Jurkat, Clone E6-1 (cell line): ENCODE measurements at places on chromosomes 12 and 14.

DNA sequence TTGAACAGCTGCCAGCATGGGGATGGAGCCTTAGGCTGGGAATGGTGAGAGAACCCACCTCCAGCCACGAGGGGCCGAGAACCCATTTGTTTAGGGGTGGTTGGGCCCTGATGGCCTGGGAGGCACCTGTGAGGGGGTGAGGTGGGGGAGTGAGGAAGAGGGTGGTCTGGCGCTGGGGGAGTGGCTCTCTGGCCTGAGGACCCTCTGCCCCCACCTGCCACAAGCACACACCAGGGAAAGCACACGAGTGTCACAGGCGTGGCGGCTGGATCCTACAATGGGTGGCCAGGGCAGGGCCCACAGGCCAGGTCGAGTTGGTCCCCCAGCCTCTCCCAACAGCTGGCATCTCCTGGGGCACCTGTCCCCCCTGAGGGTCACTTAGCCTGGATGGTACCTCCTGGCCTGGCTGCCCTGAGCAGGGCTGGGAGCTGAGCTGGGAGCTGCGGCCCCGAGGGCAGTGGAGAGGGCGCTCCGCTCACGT, 340.5 kb downstream of the TMEM121 start:
- DNase-seq: no peak

- DNase-seq: no peak
Measured at GRCh38 chr14:95234426-95234825, 77.1 kb upstream of the DICER1 start.

GRCh38 chr12:114924946-114925475, 241.0 kb upstream of the TBX3 start:
- DNase-seq: no peak

- no peak for DNase-seq
Measured at GRCh38 chr12:99370421-99371138, 277.0 kb upstream of the GARIN6 start.

- no peak for DNase-seq
Measured at GRCh38 chr12:50032854-50033581, 7.7 kb upstream of the RACGAP1 start.

DNA sequence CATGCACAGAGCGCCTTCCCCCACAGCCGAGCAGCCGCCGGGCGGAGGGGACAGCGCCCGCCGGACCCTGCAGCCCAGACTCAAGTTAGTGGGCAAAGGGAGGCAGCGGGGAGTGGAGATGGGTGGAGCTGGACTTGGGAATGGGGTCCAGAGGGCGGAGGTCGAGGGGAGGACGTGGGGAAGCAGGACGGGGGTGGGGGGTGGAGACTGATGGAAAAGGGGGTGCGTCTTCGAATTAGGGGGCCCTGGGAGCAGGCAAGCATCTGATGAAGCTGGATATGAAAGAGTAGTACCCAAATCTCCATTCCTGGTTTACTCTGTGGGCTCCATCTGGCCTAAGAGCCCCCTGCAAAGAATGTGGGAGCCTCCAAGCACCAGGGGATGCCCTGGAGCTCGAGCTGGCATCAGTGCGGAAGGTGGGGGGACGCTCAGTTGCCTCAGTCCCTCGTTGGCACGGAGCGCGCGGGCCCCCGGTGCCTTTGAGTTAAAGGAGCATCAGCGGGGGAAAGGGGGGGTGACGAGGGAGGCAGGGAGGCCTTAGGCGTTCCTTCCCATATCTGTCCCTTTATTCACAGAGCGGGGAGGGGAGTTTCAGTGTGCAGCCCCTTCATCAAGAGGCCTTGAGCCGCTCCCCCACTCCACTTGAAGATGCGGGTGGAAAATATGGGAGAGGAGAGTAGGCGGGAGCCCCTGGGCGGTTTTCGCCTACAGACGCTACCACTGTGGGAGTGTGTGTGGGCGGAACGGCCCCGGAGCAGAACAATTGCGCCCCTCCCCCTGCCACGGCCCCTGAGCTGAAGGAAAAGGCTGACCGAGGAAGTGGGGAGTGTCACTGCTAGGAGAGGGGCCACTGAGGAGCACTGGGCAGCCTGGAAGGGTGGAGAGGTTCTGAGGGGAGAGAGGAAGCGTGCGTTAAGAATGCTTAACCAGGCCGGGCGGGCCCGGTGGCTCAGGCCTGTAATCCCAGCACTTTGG, 644 bp downstream of the NAB2 start:
- no peak for DNase-seq

GRCh38 chr12:9751204-9752144, 9.2 kb downstream of the CD69 start:
- no peak for DNase-seq

GRCh38 chr12:81539279-81539678, 219.9 kb downstream of the PPFIA2 start:
- no peak for DNase-seq

DNA sequence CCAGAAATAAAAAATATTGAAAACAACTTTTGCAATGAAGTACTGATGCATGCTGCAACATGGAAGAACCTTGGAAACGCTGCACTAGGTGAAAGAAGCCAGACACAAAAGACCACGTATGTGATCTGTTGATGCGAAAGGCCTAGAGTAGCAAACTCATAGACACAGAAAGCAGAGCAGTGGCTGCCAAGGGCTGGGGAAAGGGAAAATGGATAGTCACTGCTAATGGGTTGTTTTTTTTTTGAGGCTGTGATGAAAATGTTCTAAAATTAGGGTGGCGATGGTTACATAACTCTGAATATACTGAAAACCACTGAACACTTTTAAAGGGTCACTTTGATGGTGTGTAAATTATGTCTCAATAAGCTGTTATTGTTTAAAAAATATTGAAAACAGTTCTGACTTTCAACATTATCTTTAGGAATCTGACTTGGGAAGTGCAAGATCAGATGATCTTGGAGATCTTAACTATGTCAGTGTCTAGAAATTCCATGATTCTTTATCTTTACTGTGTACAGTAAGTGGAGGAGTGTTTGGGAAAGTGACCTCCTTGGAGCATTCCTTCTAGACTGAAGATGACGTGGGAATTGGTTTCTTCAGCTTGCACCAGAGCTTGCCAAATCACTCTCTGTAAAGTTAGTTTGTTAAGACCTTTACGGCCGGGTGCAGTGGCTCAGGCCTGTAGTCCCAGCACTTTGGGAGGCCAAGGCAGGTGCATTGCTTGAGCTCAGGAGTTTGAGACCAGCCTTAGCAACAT, 12.4 kb downstream of the MLXIP start:
- DNase-seq: no peak

DNA sequence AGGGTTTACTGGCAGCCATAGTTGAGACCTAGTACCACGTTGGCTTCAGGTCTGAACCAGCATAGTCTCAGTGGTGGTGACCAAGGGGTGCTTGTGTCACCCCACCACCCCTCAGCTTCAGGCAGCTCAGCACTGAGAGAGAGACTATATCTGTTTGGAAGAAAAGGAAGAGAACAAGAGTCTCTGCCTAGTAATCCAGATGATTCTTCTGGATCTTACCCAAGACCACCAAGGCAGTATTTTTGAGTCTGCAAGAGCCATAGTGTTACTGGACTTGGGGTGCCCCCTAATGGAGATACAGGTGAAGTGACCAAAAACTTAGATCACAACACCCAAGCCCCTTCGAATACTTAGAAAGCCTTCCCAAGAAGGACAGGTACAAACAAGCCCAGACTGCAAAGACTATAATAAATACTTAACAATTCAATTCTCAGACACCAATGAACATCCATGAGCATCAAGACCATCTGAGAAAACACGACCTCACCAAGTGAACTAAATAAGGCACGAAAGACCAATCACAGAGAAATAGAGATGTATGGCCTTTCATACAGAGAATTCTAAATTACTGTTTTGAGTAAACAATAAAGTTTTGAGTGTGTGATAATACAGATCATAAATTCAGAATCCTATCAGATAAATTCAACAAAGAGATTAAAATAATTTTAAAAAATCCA, 107.0 kb downstream of the HELB start:
- DNase-seq: peak; percentile 57

GRCh38 chr12:91177381-91177780, 5.2 kb downstream of the DCN start:
- no peak for DNase-seq

GRCh38 chr12:108955225-108955835, 65.5 kb downstream of the SVOP start:
- DNase-seq: no peak

GRCh38 chr12:92108651-92109050, 37.0 kb downstream of the BTG1 start:
- no peak for DNase-seq

DNA sequence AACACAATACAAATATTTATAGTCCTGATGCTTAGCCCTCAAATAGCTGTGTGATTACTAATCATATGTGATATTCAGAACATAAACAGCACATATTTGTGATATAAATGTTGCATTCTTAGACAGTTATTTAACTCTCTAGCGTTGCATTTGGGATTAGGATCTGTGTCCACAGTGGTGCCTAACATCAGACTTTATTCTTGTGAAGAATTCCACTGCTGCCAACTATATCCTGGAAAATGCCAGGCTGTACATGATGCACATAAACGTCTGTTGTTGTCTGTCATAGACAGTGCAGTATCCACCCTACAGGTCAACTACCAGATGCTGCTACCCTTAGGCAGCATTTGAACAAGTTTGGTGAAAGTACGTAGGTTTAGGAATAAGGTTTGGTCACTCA, 39.0 kb downstream of the SLC38A4 start:
- DNase-seq: no peak

DNA sequence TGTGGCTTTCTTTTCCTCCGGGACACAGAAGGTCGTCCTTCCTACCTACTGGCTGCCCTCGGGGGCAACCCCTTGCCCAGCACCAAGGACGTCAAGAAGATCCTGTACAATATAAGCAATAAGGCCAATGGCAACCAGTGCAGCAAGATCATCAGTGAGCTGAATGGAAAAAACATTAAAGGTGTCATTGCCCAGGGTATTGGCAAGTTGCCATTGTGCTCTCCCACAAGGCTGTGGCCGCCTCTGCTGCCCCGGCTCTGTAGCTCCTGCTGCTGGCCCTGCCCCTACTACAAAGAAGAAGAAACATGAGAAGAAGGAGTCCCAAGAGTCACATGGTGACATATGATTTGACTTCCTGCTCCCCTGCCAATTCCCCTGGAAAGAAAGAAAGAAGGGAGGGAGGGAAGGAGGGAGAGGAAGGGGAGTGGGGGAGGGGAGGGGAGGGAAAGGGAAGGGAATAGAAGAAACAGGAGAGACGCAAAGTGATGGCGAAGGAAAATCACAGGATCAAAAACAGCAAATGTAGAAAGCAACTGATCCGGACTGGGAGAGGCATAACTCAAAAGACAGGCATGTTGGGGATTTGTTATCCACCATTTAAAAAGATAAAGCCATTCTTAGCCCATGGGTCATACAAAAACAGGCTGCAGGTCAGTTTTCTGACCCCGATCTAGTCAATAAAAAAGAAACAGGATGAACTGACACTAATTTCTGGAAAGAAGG, 61.3 kb upstream of the RESF1 start:
- DNase-seq: no peak

DNA sequence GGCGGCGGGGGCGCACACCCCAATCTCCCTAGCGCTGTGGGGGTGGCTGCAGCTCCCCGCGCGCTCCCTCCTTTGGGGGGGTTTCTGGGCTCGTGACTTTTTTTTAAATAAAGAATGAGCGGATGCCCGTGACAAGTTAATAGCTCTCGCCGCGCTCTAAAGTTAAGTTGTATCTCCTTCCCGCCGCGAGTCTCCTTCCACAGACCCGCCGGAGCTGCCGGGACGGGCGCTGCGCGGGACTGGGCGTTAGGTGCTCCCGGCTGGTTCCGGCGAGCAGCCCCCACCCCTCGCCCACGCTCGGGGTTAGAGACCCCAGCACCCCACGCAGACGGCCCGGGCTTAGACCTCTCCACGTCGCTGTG, 82.6 kb upstream of the HMGA2 start:
- DNase-seq: no peak

DNA sequence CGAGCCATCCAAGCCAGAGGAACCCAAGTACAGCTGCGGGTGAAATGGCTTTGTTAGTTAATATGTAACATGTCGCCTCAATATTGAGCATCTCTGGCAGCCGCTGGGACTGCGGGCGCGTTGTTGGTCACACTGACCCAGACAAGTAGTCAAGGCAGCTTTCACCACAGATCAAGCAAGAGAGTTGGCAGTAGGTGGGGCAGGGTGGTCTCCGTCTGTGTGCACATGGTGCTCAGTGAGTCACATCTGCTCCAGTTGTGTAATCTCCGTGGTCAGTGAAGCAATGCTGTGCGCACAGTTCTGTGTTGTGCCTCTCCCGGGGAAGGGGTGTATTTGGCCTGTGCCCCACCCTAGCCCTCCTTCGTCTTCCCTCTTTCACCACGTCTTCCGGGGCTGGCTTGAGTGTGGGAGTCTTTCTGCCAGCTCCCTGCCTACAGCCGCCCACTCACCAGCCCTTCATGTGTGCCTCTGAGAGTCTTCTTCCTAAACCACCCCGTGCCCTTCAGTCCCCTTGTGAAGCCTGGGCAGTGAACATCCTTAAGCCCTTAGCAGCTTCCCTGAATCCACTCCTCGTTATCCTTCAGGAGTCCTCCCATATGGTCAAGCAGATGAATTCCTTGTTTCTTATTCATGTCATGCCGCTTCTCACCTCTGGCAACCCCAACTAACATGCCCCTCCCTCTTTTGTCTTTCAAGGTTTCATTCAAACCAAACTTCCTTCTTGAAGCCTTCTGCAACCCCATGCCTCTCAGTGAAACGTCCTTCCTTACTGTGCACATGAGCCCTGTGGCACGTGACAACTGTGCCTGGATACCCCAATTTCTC, 242.1 kb downstream of the CACNA1C start:
- DNase-seq: no peak

DNA sequence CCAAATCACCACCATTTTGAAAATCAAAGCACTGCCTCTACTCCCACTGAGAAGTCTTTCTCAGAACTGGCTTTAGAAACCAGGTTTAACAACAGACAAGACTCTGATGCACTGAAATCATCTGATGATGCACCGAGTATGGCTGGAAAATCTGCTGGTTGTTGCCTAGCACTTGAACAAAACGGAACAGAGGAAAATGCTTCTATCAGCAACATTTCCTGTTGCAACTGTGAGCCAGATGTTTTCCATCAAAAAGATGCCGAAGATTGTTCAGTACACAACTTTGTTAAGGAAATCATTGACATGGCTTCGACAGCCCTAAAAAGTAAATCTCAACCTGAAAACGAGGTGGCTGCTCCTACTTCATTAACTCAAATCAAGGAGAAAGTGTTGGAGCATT, 115.0 kb upstream of the NPAS3 start:
- no peak for DNase-seq

- DNase-seq: no peak
Measured at GRCh38 chr12:12319451-12320183, 30.4 kb downstream of the MANSC1 start.

- DNase-seq: no peak
Measured at GRCh38 chr14:89165189-89166181, 251.5 kb downstream of the FOXN3 start.

DNA sequence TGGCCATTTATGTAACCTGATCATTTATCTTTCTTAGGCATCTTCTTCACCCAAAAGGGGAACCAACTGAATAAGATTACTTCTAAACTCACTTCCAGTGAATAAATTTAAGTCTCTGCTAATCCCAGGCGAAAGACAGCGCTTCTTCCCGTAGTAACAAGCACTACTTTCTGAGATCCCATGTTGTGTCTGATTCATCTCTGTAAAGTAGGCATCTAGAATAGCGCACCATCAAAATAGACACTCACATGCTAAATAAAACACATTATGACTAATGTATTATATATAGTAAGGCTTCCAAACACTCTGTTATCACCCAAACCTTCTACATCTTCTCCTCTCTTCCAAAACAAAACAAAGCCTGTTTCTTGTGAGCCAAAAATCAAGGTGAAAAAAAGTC, 15.1 kb downstream of the GTF2A1 start:
- DNase-seq: no peak

GRCh38 chr12:22037947-22038346, 8.1 kb upstream of the CMAS start:
- DNase-seq: no peak
